ENCODE measurements at places on chromosomes 2 and 18.

DNA sequence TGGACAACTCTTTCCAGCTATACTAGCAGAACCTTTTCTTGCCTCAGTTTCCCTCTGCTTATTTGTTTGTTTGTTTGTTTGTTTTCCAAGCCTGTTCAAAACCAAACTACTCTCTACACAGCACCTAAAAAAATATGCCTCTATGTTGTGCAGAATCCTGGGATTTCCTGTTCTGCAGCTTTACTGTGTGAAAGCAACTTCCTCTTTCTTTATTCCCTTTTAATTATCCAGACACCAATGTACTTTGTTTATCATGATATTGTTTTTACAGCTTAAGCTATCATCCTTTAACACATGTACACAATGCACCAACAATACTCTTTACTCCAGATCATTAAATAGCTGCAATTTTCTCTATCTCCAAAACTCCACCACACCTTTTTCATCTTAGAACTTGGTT lies 259.5 kb downstream of the EPHA4 start:
- no peak for DNase-seq

DNA sequence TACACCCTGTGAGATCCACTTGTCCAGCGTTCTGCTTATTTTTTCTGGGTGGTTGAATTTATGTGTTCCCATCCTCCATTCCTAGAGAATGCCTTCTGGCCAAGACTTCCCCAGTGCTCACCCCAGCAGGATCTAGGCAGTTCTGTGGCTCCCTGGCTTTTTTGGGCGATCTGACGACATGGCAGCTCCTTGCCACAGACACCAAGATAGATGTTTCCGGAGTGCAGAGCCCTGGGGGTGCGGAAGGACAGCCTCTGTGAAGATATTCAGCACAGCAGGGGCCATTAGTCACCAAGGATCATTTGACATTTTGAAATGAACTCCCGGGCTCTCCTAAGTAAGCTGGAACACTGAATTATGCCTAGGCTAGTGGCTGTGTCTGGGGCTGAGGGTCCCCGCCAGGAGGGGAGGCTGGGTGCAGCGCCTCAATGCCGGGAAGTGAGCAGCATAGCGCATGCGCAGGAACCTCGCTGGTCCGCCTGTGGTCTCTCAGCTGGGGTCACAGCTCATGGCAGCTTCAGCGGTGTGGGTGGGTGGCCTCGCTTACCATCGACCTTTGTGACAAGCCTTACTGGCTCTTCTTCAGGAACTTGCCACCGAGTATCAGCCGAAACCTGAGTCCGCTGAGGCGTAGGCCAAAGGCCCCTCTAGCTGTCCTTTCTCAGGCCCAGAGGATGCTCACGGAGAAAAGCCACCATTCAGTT lies 60.3 kb downstream of the MEX3C start:
- no peak for DNase-seq

DNA sequence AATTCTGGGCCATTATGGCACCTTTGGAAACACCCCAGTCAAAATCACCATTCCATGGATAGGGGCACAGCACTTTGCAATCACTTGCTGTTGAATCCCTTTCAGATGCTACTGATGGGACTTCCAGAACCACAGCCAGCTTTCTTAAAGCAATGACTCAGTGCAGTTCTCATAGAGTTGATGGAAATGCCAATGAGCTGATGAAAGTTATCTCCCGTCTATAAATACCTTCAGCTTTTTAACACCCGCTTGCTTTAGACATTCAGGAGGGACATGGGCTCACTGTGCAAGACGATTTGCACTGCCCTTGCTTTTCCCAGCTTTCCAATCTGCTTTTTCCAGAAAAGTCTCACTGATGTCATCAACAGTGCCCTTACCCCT lies 66.7 kb upstream of the RPL31 start:
- DNase-seq, result no peak

GRCh38 chr2:207135340-207135739 lies 30.4 kb downstream of the KLF7 start:
- DNase-seq, result no peak

- no peak for DNase-seq
These were observed 231.1 kb downstream of the SETBP1 start for GRCh38 chr18:44911773-44912172.

DNA sequence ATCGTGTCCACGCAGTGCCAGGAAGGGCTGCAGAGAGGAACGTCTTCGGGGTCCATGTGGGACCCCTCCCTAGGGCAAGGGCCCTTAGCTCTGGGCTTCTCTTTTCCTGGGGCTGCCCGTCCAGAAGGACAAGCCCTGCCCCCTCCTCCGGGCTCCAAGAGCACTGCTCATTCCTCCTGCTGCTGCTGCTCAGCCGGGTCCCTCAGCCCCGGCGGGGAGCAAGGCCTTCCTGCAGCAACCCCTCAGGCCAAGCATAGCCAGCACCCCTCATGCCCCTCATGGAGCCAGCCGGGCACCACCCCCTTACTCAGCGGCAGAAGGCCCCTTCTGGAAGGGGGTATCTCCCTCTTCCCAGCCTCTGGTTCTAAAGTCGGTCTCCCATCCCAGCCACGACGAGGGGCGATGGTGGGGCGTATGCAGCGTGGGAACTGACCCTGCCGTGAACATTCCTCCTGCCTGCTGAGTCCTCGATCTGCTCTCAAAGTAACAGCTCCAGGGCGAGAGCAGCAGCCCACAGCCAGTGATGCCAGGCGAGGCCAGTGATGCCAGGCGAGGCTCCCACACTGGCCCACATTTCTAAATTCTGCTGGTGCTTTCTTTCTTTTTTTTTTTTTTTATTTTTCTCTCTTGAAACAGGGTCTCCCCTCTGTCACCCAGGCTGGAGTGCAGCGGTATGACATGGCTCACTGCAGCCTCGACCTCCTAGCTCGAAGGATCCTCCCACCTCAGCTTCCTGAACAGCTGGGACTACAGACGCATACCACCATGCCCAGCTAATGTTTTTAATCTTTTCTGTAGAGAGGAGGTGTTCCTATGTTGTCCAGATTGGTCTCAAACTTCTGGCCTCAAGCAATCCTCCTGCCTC lies 99.7 kb downstream of the HDAC4 start:
- no peak for DNase-seq

DNA sequence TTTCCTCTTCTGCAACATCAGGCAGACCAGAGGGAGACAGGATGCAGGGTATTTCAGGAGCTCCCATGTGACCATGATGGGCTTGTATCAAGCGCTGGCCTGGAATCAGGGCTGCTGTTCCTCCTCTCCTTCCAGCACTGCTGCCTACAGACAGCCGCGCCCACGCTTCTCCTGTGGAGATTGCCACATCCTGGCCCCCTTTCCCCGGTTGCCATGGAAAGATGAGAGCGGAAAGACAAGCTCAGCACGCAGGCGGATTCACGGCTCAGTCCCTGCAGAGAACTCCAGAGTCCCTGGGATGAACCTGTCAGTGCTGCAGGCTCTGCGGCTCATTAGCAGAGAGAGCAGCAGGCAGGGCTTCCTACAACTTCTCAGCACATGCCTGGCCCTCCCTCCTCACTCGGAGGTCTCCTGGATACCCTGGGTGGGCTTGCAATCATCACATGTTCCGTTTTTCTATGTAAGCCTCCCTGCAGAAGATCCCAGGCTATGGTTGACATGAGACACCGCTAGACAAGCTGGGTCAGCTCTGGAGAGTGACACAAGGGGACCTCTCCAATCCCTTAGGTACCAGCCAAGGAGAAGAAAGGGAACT lies 497.8 kb upstream of the MYT1L start:
- DNase-seq, result no peak

GRCh38 chr2:12177455-12178288 lies 431.2 kb downstream of the LPIN1 start:
- DNase-seq, result peak; percentile 34

DNA sequence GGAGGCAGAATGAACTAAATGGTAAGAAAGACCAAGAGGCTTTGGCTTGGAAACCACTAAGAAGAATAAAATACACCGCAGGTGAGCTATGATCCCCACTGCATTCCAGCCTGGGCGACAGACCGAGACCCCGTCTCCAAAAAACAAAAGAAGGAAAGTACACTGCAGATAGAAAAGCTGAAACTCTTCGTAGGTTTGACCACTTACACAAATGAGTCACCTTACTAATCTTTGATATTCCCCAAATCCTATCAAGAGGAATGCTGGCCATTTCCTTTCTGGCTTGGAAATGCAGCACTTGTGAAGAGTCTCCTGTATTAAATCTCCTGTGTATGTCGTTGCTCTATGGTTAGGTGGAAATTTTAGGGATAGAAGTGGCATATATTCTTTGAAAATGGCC lies 108.8 kb downstream of the MTCL1 start:
- DNase-seq, result no peak

- no peak for DNase-seq
These were observed 117.3 kb downstream of the GALR1 start for GRCh38 chr18:77366720-77367641.

DNA sequence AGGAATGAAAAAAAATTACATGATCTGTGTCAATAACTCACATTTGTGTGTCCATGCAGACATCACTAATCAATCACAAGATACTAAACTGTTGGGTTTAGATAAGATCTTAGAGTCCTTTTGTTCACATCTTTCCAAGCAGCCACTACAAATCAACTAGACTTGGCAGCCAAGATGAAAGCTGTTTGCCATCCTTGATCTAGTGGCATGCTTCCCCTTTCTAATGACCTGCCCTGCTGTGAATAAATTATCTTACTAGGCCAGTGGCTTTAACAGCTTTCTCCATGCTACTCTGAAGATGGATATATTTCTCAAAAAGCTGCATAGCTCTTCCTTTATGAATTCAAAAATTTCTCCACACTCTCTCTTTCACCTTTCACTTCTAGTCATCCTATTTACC lies 1338.0 kb upstream of the ACVR2A start:
- DNase-seq, result no peak

- DNase-seq, result no peak
These were observed 87.0 kb downstream of the FARSB start for GRCh38 chr2:222568865-222569264.

GRCh38 chr18:45663403-45664045 lies 48.2 kb downstream of the SLC14A2 start:
- DNase-seq, result no peak

GRCh38 chr2:124668161-124668560 lies 643.1 kb downstream of the CNTNAP5 start:
- no peak for DNase-seq

GRCh38 chr2:40169430-40169829 lies 282.5 kb downstream of the SLC8A1 start:
- no peak for DNase-seq

DNA sequence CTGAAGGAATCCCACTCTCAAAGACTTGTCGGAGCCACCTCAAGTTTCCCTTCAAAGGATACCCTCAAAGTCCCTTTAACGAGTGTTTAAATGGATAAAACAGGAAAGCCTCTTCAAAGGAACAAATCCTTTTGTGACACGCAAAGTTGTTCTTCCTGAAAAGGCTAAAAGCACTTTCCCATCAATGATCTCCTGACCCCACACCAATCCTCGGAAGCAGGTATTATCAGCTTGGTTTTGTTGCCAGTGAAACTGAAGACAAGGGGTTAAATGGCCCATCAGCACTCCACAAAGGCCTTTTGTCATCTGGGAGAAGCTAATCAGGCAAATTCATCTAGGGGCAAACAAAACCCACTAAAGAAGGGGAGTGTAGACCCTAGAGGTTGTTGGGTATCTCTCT lies 418.0 kb upstream of the ID2 start:
- DNase-seq, result no peak

DNA sequence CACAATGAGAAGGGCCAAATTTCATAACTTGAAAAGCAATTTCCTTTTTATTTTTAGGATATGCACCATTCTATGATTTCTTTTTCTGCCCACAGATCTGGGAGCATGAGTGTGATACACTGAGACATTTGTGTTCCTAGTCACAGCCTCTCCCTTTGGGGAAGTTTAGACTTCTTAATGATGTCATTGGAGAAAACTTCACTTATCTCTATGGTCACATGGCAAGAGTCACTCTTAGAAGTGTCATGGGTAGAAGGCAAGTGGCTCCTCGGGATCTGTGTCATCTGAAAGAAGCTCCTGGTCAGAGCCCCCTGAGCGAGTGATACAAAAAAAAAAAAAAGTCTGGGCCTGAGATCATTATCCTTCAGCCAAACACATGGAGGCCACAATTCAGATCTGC lies 62.5 kb upstream of the LGALSL start:
- no peak for DNase-seq

GRCh38 chr2:186913870-186914269 lies 64.9 kb upstream of the ZSWIM2 start:
- DNase-seq, result peak; percentile 27

- no peak for DNase-seq
These were observed 41.5 kb downstream of the TGFA start for GRCh38 chr2:70511971-70512729.

- no peak for DNase-seq
These were observed 363.4 kb upstream of the SOX11 start for GRCh38 chr2:5328826-5329225.

DNA sequence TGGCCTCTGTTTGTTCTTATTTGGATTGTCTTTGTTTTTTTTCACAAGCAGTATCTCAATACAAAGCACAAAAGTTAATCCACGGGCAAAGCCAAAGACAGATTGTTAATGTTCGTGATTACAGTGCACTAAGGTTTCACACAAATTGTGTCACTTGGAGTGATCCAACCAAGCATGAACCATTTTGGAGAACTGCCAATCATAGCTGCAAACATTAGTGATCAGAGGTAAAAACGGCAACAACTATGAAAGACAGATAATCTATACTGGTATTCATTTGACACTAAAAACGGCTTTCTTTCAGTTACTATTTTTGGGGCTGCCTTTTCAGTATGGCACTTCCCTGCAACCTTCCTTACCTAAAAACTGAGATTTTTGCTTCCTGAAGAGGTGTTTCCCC lies 213.1 kb upstream of the GULP1 start:
- DNase-seq, result no peak

GRCh38 chr2:234694244-234695013 lies 197.5 kb upstream of the ARL4C start:
- DNase-seq, result no peak

DNA sequence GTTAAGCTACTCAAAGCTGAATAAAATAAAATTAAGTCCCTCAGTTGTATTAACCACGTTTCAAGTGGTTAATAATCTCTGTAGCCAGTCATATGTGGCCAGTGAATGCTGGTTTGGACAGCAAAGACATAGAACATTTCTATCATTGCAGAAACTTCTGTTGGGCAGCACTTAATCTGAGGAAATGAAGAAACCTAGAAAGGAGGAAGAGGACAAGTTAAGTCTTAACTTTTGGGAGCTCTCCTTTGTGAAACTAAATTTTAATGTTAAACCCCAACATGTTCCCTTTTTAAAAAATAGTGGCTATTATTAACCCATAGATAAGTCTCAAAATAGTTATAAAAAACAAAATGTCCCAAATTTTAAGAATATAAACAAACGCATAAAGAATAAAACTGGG lies 421.3 kb downstream of the ARHGAP15 start:
- no peak for DNase-seq

GRCh38 chr2:31475692-31476091 lies 61.1 kb upstream of the XDH start:
- no peak for DNase-seq

Measured in NAMALWA (cell line).